ENCODE measurements at places on chromosomes 12 and 14.

DNA sequence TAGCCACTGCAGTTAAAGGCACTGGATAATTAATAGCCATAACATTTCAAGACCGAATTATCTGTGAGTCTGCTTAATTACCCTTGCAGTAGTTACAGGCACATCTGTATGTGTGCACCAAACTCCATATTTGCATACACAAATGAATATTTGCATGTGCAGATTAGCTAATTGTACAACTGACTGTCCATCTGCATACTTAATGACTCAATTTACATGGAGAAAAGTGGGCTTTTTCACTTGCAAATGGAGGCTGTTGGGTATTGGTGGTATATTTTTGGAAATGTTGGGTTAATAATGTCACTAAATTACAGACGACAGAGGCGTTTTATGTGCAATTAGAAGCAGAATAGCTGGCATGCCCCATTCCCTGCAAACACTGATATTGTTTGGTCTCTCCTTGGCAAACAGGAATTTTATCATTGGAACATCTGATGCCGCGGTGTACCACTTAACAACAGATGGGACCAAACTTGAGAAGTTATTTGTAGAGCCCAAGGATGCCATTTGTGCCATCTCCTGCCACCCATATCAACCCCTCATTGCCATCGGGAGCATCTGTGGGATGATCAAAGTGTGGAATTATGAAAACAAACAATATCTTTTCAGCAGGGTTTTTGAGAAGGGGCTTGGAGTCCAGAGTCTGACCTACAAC lies 39.6 kb downstream of the CFAP251 start:
- DNase-seq: no peak

GRCh38 chr14:101368629-101369028 lies 192.7 kb upstream of the DIO3 start:
- DNase-seq: no peak

GRCh38 chr12:82357340-82357739 lies 847 bp downstream of the CCDC59 start:
- DNase-seq: no peak

GRCh38 chr12:121299662-121300061 lies 3.2 kb upstream of the CAMKK2 start:
- DNase-seq: no peak

- no peak for DNase-seq
Measured at GRCh38 chr14:103527408-103528145, 1.4 kb upstream of the TRMT61A start.

GRCh38 chr14:104694991-104695659 lies 5.7 kb downstream of the INF2 start:
- no peak for DNase-seq

DNA sequence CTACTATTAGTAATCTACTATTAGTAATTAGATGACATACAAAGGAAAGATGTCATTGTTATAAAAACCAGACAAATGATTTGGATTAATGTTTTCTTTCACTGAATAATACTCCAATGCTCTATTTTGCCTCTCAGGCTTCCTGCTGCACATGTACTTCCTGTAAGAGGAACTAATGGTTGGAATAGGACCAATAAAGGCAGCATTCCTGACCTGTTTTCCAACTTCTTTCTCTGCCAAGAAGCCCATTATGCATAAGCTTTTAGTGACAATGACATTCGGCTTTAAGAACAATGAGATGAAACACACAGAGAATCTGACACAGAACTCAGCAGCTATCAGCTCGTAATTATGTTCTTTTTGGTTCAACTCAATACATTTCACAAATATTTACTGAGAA lies 5.2 kb upstream of the C12orf56 start:
- DNase-seq: no peak

DNA sequence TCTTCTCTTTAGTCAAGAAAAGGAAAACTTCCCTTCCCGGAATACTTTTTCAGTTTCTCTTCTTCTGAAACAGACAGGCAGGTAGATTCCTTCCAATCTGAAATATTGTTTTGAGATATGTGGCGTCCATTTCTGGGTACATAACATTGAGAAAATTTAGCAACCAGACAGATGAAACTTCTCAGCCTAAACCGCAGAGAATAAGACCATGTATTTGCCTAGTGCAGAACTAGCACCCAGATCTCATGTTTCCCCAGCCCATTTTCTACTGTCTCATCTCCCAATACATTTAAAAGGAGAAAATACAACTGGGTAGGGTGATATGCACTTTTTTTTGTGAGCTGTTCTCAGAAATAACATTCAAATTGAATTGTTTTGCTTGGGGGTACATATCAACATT lies 6.4 kb downstream of the AVPR1A start:
- no peak for DNase-seq

GRCh38 chr14:87643005-87643404 lies 350.0 kb downstream of the GALC start:
- no peak for DNase-seq

DNA sequence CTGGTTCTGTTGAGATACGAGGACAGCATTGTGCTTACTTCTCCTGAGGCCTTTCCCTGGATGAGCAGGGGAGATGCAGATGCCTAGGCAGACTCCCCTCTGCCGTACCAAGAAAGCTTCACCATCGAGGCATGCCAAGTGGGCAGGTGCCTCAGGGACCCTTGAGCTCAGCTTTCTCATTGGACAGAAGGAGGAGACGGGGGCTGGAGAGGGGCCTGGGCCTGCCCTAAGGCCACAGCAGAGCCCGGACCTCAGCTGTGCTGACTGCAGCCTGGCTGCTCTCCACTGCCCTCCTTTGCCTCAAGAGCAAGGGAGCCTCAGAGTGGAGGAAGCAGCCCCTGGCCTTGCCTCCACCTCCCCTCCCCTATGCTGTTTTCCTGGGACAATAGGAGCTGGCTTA lies 23.4 kb downstream of the SERPINA1 start:
- no peak for DNase-seq

- DNase-seq: no peak
Measured at GRCh38 chr12:130715998-130716968, at the start of gene RIMBP2. Gene RIMBP2 (minus strand): TSS chr12:130716299. CDS start chr12:130479013, 237,286 bp downstream.

DNA sequence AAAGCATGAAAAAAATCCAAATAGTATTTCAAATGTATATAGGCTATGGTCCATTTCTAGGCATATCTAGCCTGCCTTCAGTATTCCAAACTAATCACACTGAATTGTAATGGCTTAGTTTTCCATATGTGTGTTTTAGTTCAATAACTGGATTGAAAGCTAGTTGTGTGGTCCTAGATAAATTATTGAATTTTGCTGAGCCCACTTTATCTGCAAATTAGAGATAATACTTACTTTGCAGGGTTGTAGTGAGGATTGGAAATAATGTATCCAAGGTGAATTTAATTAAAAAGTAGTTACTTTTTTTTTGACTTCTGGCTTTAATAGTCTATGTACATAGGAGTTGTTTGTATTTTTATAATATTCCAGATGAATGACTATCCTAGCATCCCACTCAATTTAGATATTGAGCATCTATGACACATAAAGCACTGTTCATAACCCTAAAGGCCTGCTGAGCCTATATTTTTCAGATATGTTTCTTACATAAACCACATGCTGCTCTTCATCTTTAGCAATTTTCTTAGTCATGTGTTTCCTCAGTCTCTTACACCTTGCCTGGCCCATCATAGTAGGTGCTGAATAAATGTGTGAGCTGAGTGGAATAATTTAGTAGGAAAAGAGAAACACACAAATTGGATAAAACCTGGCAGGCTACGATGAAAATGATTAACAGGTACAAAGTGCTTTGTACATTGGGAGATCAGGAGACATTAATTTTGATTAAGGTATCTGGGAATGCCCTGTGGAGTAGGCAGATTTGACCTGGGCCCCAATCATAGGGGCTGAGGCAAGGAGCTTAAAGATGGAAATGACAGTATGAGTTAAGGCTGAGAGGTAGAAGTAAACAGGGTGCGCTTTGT lies 1.1 kb upstream of the ATP23 start:
- DNase-seq: no peak

DNA sequence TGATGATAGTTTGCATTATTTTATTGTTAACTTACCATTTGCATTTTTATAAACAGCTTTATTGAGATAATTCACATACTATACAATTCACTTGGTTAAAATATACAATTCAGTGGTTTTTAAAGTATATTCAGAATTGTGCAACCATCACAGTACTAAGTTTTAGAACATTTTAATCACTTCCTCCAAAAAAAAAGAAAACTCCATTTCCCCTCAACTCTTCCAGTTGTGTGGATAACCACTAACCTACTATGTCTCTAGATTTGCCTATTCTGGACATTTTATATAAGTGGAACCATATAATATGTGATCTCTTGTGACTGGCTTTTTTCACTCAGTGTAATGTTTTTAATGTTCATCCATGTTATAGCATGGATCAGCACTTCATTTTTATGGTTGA lies 41.3 kb downstream of the WNK1 start:
- no peak for DNase-seq

GRCh38 chr14:92656306-92657081 lies 91.9 kb downstream of the LGMN start:
- DNase-seq: no peak

DNA sequence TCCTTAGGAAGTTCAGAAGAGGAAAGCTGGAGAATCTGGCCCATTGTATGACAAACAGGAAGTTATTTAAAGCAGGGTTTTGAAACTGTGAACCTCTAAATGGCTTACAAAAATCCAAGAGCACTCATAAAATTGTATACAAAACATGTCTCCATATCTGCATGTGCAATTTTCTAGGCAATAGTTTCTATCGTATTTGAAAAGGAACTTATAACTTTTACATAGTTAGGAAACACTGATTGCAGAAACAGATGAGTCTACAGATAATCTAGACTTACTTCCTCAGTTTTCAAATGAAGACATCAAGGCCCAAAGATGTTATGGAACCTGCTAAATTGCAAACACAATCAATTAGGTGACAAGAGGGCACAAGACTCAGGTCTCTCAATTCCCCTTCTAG lies 53.3 kb upstream of the ETV6 start:
- DNase-seq: no peak

- DNase-seq: no peak
Measured at GRCh38 chr12:108538616-108539195, 22.3 kb downstream of the SART3 start.

DNA sequence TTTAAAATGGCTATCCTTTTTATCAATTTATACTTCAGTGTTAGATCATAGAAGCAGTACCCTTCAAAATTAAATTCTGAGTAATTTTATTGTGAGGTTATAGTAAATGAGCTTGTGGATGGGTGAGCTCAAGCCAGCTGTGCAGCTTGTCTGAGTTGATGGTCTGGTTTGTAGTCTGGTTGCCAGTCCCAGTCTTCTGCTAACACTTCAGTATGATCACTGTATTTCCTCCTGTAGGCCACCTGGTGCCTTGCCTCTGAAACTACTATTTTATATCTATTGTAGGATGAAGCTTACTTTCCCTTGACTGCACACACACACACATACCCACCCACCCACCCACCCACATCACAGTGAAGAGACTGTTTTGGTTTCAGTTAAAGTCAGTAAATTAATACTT lies 496.4 kb downstream of the PCNX1 start:
- DNase-seq: no peak

DNA sequence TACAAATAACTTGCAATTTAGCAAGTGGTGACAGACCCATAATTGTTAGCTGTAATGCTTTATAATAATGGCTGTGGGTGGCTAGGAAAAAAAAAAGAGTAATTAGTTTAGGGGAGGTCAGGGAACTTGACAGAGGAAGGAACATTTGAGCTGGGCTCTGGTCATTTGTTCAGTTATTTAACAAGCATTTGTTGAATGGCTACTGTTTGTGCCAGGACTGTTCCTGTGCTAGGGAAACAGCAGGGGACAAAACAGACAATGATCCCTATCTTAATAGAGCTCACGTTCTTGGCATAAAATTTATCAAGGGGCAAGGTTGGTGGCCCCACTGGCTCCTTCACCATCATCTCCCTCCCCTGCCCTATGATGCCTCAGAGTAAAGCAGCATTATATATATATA lies 18.5 kb downstream of the CHST11 start:
- DNase-seq: no peak

DNA sequence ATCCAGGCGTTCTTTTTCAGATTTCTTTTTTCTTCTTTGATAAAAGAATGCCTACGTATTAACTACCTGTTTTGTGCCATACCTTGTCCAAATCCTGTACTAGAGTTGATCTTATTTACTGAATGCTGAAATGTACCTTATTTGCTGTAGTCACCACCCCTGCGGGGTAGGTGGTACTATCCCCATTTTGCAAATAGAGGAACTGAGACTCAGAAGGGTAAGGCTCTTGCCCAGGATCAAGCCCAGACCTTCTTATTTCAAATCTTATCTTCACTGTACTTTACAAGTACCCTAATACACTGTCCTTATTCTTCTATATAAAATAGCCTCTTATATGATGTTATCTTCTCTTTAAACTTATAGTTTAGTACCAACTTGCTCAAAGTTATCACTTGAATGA lies 206.5 kb downstream of the SLC41A2 start:
- no peak for DNase-seq
